ENCODE measurements at places on chromosomes 12 and 14.

GRCh38 chr12:12626471-12626870, 14.8 kb downstream of the CREBL2 start:
- no peak for DNase-seq

DNA sequence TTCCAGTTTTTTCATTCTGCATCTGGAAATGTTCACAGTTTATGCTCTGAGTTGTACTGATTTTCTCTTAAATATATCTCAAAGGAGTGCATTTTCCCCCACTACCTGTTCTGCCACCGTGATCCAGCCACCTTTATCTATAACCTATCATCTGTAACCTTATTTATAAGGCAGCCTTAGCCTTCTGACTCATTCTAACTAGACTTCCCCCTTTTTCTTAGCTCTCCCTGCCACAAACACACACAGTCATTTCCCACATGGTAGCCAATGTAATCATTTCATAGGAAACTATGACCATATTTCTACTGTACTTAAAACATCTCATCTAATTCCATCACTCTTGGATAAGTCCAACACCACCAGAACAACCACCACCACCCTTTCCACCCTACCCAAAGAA, 10.8 kb upstream of the GYS2 start:
- no peak for DNase-seq

DNA sequence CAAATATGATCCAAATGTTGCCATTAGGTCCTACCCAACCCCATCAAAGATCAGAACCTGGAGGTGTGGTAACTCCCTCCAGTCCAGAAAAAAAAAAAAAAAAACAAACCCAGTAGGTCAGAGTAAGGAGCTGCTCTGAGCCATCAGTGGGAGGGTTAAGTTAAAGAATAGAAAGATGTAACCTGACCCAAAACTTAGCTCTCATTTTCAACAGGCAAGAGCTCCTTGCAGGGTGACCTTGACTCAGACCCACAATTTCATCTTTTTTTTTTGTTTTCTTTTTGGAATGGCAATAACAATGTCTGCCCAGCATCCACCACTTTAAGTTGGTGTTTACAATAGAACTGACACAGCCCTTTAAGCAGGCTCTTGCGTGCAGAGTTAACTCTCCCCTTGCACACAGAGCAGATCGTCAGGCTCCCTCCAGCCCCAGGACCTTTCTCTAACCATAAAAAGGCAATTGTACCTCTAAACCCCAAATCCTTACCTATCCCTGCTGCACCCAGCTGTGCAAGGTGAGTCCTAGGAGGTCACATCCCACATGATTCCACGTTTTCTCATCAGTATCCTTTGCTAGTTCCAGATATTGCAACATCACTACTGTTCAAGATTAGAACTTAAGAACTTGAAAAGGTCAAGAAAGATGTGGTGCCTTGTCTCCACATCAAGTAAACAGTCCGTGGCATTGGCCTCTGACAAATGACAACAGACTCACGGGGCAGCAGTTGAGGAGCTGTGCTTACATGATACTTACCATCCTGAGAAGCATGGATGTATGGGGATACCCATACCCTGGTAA, 178.6 kb upstream of the EEA1 start:
- no peak for DNase-seq

DNA sequence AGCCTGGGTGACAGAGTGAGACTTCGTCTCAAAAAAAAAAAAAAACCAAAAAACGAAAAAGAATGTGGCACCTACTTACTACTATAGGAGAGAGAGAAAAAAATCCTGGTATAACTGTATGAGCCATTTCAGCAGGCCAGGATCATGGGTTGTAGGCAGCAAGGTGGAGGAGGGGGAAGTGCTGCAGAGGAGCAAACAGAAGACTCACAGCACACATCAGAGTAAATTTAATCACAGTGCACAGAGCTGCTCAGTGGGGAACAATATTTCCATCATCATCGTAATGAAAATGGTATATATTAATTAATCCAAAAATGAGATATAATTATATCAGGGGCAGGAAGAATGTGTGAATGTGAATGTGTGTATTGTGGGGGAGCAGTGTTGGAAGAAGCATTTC, 175.8 kb downstream of the SLC2A13 start:
- no peak for DNase-seq

- DNase-seq = no peak
Measured at GRCh38 chr14:92568621-92569479, 55.3 kb downstream of the RIN3 start.

DNA sequence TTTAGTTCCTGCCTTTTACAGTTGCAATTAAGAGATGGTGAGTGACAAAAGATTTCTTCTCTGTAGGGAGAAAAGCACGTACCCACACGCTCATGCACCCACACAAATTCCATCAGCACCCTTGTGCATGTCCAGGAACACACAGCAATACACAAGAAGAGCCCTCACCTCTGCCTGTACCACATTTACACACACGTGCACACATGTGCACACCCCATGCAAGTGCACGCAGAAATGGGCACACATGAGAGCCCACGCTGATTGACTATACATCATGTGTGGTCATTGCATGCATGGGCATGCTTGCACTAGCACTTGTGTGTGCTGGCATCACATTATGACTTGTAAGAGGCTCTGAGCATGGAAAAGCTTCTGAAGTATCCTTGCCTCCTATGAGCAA, 70.5 kb downstream of the SERPINA3 start:
- DNase-seq = no peak

- DNase-seq = no peak
Measured at GRCh38 chr12:104758771-104759170, 199.3 kb downstream of the SLC41A2 start.

DNA sequence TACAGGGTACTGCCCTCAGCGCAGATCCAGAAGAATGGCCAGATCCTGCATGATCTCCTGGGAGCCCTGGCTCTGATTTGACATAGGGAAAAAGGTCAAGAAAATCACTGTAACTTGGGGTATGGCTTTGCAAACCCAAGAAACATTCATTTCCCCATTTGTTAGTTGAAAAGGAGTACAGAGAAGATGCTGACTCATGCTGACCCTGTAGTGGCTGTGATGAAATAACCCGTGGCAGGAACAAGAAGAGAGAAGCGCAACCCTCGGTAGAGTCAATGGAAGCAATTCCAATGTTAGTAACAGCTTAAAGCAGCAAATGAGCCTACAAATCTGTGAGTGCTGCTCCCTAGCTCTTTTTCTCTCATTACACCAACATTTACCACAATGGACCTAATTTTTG, 281.6 kb upstream of the NPAS3 start:
- DNase-seq = no peak

GRCh38 chr12:92111256-92111655, 34.4 kb downstream of the BTG1 start:
- DNase-seq = no peak

DNA sequence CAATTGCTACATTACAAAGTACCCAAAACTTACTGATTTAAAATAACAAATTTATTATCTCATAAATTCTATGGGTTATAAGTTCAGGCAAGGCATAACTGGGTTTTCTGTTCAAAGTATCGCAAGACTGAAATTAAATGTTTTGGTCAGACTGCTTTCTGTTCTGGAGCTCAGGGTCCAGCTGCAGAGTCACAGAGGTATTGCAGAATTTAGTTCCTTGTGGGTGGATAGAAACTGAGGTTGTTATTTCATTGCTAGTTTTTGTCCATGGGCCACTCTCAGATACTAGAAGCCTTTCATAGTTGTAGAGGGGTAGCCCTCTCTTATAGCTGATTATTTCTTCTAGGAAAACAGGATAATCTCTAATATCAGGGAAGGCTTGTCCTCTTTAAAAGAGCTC, 467.9 kb downstream of the TRHDE start:
- DNase-seq = no peak

GRCh38 chr12:80264386-80264785, 165.0 kb downstream of the OTOGL start:
- DNase-seq = no peak

GRCh38 chr12:28710882-28711281, 438.2 kb upstream of the FAR2 start:
- DNase-seq = no peak

DNA sequence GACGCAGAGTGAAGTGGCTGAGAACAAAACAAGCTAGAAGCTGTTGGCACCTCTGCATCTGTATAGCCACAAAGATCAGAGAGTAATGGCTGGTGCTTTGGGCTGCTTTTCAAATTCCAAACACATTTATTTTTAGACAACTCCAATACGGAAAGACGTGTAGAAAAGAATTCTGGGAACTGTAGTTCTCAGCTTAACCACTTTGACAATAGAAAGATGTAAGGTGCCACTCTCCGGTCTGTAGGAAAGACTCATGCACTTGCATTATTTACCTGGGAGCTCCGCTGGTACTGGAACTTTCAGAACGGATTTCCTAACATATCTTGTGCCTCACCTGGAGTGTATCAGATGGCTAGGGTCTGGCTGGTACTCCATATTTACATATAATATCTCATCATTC, 1.8 kb upstream of the OR4K2 start:
- DNase-seq = no peak

DNA sequence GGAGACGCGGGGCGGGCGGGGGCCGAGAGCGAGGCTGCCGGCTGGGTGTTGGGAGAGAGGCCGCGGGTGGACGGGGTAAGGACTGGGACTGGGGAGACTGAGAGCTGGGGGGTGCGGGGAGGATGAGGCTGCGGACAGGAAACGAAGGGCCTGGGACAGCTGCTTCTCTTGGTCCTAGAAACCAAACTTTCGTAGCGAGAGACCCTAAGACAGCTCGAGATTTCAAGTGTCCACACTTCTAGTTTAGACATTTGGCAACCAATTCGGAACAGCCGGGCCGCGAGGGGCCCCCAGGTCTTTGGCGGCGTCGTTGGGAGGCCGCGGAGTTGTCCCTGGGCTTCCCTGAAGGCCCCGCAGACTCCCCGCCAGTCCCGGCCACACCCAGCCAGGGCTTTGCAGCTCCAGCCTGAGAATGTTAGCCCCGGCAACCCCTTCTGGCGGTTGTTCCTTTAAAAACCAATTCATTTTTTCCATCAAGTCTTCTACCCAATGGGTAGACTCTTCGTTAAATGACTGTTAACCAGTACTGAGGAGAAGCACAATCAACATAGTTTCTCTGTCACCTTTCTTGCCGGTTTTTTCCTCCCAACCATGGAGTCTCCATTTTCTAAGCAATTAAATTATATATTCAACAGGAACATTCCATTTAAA, 11.5 kb downstream of the NKX2-1 start:
- no peak for DNase-seq

DNA sequence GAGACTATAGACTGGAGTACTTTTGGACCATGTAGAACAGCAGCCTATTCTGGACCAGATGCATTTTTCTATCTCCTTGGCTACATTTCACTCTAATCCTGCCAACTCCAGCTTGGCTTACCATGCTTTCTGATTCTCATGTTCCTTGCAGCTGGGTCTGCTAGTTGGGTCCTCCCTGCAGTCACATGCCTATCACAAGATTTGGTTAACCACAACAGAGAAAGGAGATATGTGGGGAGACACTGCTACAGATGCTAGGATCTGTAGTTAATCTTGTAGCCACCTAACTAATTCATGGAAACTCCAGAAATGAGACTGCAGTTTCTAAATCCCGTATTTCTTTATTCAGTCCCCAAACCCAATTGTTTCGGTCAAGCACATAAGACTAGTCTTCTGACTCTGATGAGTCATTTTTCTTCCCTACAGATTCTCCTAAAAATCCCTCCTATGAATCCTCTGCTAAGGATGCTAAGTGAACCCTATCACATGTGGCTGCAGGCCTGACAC, 410.6 kb downstream of the DAD1 start:
- no peak for DNase-seq

GRCh38 chr12:85626001-85626783, 210.0 kb downstream of the RASSF9 start:
- DNase-seq = no peak

DNA sequence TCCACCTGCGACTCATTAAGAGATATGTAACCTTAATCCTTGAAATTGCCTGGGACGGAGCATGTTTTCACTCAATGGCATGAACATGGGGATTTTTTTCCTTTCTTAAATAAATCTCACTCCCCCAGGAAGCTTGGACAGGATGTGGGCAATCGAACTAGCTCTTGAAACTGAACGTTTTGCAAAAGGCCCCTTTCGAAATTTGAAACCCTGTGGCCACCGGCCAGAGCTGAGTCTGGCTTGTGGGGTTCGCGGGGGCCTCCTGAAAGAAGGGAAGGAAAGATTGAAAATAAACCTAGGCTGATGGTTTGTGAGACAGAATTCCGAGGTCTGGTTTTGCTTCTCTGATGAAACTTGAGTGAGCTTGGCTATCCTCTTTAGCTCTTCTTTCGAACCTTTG, 101.4 kb upstream of the RTL1 start:
- no peak for DNase-seq

DNA sequence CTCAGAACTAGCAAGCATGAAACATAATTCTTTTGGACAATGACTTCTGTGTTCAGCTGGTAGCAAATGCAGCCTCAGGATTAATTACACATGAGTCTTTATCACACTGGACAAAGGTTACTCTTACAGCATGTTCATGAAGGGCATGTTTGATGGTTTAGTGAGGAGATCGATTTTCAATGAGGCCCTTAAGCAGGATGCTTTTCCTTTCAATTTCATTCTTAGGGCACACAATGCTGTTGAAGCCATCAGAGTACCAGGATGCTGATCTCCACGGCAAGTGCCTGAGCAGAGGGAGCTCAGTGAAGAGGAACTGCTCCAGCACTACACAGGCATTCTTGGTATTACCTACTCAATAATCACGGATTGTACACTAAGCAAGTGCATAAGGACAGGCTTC, 542.0 kb downstream of the SNAPC1 start:
- no peak for DNase-seq

GRCh38 chr14:61940666-61941420, 178.6 kb downstream of the SNAPC1 start:
- DNase-seq = no peak

DNA sequence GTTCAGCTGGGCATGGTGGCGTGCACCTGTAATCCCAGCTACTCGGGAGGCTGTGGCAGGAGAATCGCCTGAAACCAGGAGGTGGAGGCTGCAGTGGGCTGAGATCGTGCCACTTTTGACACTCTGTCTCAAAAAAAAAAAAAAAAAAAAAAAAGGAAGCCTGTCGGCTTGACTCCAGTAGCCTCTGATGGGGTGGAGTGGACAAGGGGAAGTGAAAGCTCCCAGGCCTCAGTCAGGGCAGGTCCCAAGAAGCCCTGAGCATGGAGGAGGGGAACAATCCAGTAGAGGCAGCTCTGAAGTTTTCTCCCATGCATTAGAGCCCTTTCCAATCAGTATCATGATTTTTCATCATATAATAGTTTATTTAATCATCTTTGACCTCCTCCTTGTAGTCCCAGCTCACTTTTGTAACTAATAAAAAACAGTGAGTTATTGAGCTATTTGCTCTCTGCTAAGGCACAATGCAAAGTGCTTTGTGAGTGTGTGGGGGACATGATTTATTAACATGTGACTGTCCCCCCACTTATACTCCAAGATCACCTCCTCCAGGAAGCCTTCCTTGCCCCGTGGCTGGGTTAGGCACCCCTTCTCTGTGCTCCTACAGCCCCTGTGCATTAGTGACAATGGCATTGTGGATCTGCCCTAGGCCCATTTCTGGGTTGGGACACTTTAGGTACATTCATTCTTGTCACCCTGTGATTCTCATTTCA, 4.7 kb upstream of the SSH1 start:
- DNase-seq = no peak

- DNase-seq = no peak
Measured at GRCh38 chr12:4486980-4487379, 41.4 kb upstream of the FGF6 start.

All from activated naive CD4-positive, alpha-beta T cell (primary cell).